CD4-positive, alpha-beta T cell treated with Interleukin-15 for 4 hours (primary cell): ENCODE measurements at places on chromosomes 11 and 22.

- DNase-seq: peak; percentile 87
Observed at GRCh38 chr11:47177229-47177845, 658 bp upstream of the ARFGAP2 start.

GRCh38 chr11:75598264-75598663 is 36.2 kb downstream of the SERPINH1 start:
- DNase-seq: no peak

- DNase-seq: peak; percentile 92
Observed at GRCh38 chr11:104705490-104706190, 192.6 kb downstream of the CASP12 start.

DNA sequence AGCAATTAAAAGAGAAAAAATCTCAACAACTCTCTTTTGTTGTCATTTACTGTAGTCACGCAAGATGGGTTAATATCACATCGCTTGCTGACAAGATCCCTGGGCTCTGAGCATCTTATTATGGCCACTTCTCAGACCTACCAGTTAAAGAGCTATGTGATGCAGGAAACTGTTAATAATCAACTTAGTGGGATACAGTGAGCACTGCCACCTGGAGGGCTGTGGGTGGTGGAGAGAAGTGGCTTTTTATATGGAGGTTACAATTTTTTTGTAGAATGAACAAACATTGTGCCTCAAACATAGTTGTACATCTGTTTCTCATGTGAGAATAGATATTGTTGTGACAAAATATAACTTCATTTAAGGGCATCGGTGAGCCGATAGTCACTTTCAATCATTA is 181.0 kb downstream of the TENM4 start:
- DNase-seq: no peak

DNA sequence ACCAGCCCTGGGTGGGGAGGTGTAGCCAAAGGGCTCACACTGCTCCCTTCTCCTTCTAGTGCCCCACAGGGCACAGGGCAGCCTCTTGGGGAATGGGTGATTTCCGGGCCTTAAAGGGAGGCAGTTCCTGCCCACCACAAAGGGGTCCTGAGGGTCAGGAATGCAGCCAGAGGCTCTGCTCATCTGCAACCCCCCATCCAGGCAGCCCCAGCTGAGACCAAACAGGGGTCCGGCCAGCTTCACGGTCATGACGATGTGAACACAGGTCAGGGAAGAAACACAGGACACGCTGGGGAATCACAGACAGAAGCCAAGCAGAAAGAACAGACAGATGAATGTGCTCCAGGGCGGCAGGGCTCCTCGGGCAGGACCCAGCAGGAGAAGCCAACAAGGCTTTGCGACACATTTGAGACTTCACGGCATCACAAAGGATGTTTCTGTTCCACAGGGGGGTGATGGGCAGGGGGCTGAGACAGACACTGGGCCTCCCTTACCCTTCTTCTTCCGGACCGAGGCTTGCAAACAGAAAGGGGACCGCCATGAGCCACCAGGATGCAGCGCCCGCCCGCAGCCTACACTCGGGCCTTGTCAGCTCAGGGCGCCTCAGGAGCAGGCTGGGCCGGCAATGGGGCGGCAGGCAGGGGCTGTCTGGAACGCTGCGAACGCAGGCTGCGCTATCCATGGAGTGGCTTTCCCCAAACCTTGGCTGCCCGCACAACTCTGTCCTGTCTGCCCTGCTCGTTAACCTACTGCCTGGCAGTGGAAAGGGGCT is 101.9 kb downstream of the CTTN start:
- no peak for DNase-seq

- DNase-seq: no peak
Observed at GRCh38 chr22:37345863-37346504, 63.7 kb downstream of the CYTH4 start.

GRCh38 chr11:67584881-67585873 is 1.6 kb downstream of the GSTP1 start:
- DNase-seq: no peak

DNA sequence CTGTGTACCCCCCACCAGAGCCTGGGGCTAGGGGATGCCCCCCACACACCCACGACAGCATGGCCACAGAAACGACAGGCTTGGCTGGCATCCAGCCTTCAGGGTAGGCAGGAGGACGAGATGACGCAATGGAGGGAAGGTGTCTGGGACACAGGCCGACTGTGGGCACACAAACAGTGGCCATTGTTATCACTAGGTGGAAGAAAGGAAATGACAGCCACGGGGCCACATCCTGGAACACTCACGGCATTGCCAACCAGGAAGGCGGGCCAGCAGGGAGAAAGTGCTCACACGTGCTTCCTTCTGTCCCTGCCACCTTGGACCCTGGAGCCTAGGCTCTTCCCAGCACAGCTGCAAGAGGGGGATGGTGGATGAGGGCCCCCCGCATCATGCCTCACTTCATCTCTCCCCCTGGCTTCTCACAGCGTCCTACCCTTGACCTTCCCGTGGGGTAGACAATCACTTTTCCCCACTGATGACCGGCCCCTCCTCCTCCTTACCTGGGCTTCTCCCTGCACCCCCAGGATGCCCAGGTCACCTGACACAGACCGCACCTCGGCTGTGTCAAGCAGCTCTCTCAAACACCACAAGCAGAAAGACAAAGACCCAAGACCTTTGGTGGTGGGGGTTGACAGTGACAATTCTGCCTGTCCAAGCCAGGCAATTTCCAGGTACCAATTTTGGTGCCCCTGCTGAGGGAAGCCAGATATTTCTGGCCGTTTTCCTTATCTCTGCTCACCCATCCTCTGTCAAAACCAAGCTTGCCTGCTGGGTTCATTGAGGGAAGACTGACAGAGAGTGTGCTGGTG is 8.6 kb downstream of the PLA2G6 start:
- peak; percentile 17 for DNase-seq

DNA sequence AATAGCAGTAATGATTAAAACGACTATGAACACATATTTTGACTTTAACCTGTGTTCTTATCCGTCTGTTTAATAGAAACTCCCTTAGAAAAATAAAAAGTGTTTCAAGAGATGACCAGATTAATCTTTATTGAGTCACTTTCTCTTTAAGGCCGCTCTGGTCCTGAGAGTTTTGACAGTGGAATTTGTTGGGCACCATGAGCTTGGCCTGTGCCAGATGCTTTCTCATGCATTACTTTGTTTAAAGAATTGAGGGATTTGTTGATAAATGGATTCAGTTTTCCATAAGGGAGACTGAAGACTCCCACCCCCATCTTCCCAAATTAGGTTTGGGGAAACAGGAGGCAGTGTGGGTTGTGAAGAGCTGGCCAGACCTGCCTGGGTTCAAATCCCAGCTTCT is 53.2 kb upstream of the ALX4 start:
- DNase-seq: no peak

DNA sequence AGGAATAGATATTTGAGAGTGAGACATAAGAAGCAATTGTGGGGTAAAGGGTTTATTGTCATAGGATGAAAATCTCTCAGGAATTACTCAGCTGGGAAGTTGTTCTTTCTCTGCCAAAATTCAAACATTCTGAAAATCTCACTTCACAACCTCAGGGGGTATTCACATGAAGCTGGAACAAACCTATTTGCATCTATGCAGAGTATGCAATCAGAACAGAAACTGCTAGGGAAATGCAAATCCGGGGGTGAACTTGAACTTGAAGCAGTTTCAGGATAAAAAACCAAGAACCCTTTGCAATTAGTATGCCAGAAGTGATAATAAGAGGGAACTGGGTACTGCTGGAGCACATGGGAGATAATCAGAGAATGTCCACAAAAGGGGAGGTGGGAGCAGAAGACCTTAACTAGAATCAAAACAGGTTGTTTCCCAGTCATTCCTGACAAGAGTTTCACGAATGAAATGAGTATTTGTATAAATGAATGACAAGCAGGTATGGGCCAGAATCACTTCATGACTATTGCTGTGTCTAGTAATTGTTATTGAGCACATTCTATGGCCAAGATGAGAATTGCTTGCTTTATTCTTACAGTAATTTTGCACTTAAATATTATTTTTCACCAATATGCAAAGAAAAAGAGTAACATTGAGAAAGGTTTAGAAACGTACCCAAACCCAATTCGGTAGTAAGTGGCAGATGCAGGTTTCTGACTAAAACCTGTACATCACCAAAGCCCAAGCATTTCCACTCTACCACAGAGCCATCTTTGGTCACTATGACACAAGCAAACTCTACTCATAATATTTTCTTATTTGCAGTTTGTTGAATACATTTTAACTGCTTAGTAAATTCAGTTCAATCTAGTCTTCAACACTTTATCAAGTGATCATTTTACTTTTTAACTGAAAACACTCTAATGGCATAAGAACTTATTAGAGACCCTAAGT is 61.8 kb upstream of the UBASH3B start:
- no peak for DNase-seq

GRCh38 chr11:128519338-128519737 is 68.0 kb downstream of the ETS1 start:
- DNase-seq: no peak

DNA sequence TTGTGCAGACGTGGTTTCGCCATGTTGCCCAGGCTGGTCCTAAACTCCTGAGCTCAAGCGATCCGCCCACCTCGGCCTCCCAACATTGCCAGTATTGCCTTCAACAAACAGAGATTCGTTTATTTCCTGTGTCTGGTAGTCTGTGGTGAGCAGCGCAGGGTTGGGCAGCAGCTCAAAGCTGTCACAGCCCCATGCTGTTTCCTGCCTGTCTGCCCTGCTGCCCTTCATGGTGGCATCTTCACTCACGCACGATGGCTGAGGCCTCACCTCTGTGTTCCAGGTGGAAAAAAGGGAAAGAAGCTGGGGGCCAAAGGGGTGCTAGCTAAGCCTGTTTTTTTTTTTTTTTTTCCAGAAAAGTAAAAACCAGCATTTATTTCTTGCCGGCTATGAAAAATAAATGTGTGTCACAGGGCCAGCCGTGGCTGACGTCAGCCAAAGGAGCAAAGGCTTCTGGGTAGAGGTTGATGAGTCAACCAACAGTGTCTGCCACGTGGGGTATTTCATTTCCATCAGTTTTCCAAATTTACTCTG is 28.8 kb downstream of the TBC1D22A start:
- DNase-seq: peak; percentile 86

- no peak for DNase-seq
Observed at GRCh38 chr11:56782167-56782847, 33.8 kb upstream of the OR9G4 start.

- no peak for DNase-seq
Observed at GRCh38 chr11:127470306-127470884, 469.8 kb upstream of the KIRREL3 start.

DNA sequence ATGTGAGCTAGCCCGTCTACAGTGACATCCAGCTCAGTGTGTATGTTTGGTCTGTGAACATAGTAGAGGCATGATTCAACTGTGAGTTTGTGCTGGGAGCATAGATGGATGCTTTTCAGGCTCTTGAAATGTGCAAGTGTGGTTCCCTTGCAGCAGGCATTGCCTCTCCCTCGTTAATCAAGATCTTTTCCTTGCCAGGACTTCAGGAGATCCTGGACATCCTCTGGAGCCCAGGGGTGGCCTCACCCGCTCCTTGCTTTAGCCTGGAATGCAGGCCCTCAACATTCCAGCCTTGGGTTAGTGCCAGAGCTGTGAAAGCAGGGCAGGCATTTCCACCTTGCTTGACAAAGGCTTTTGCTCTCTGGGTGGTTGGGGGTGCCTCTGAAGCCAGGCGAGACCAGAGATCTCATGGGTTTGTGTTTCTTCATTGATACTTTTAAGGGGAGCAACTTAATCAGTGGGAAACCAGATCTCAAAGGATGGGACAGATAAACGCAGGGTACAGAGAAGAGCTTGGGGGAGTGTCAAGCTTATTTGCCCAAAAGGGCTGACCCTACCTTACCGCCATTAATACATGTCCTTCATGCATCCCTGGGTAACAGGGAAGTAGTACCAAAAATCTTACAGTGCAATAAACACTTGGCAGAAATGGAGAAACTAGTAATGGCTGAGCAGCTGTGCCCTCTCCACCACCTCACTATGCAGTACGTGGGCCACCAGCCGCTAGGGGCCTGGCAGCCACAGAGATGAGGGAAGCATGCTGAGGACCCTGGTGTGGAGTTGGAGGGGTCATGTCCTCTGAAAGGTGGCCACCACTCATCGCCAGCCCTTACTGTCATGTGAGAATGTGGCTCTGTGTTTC is 72.1 kb downstream of the PTPRJ start:
- no peak for DNase-seq

DNA sequence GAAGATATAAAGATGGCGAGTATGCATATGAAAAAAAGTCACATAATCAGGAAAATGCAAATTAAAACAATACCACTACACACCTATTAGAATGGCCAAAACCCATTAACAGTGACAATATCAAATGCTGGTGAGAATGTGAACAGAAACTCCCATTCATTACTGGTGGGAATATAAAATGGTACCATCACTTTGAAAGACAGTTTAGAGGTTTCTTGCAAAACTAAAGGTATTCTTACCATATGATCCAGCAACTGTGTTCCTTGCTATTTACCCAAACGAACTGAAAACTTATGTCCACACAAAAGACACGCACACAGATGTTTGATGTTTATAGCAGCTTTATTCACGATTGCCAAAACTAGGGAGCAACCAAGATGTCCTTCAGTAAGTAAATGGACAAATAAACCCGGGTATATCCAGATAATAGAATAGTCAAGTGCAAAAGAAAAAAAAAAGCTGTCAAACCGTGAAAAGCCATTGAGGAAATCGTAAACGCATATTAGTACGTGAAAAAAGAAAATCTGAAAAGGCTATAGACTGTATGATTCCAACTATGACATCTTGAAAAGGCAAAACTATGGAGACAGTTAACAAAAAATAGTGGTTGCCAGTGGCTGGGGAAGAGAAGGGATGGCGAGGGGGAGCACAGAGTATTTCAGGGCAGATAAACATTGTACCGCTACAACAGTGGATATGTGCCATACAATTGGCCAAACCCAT is 7.2 kb downstream of the PICALM start:
- no peak for DNase-seq

GRCh38 chr11:133156986-133157745 is 375.1 kb downstream of the OPCML start:
- DNase-seq: no peak
